ENCODE measurements at places on chromosomes 1 and 21.

- peak; percentile 62 for DNase-seq
These were observed 1.1 kb downstream of the HUNK start for GRCh38 chr21:31873696-31874599.

- DNase-seq = no peak
These were observed 217.8 kb downstream of the DAB1 start for GRCh38 chr1:57206038-57206437.

DNA sequence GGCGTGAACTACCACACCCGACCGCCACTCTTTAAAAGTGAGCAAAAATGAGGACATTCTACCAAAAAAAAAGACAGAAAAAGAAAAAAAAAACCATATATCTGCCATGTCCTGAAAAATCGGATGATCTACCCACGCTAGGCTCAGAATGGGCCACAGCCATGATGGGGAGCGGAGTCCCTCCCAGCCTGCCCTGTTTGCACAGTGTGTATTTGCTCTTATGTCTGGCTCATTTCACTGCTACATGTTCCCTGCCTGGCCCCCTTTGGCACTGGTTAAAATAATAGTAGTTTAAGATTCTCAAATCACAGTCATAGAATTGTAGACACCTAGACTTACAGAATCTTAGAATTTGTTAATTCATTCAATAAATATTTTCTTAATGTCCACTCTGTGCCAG lies 121.9 kb downstream of the PTPRU start:
- DNase-seq = no peak

DNA sequence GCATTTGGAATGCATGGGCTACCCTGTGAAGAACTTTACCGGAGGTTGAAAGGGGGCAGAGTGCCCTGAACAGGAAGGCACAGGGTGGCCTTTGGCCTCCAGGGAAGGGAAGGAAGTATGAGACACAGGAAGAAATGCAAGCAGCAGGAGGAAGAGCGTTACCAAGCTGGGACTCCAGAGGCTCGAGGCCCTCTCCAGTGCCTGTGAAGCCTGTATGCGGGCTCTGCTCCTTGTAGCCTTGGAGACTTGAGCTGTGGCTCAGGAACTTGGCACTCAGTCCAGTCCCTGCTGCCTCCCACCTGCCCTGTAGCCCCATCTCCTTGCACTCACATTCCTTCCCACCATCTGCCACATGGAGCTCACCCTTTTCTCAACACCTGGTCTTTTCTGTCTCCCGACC lies 33.5 kb upstream of the RNF19B start:
- no peak for DNase-seq

DNA sequence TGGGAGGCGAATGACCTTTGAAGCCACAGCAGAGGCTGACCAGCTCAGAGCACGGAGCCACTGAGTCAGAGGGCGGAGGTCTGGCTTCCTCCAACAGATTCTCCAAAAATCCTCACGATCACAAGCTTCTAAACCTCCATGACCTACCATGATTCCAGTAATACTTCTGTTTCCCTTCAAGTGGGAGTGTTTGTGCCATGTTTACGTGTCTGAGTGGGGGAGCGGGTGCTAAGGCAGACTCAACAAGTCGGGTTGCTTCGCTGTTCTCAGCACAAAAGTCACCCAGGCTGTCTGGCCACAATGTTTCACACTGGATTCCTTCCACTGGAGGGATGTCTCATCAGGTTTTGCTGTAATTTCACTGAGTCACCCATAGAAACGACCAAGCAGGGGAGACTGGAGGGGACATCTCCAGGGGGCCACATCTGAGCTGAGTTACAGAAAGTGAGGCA lies 86.2 kb downstream of the SLC66A1 start:
- no peak for DNase-seq

- no peak for DNase-seq
These were observed 4.8 kb downstream of the COX20 start for GRCh38 chr1:244840219-244840794.

GRCh38 chr1:40593449-40594186 lies 62.2 kb downstream of the ZNF684 start:
- no peak for DNase-seq

DNA sequence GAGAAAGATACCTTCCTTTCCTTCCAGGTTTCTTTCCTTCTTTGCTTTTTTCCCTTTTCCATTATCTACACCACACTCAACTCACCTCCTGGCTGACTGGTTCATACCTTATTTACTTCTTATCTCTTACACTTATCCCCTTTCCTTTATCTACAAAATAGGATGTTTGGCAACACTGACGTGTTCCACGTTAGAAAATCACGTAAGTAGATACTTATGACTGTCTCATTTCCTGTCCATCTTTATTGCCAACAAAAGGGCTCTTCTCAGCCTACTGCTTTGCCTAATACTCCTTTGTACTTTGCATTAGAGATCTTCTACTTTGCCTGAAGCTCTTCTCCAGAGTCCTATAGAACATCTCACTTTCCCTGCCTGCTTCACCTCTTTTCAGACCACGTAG lies 25.1 kb downstream of the SYNJ1 start:
- no peak for DNase-seq

GRCh38 chr1:30123896-30124295 lies 599.5 kb downstream of the MATN1 start:
- no peak for DNase-seq

DNA sequence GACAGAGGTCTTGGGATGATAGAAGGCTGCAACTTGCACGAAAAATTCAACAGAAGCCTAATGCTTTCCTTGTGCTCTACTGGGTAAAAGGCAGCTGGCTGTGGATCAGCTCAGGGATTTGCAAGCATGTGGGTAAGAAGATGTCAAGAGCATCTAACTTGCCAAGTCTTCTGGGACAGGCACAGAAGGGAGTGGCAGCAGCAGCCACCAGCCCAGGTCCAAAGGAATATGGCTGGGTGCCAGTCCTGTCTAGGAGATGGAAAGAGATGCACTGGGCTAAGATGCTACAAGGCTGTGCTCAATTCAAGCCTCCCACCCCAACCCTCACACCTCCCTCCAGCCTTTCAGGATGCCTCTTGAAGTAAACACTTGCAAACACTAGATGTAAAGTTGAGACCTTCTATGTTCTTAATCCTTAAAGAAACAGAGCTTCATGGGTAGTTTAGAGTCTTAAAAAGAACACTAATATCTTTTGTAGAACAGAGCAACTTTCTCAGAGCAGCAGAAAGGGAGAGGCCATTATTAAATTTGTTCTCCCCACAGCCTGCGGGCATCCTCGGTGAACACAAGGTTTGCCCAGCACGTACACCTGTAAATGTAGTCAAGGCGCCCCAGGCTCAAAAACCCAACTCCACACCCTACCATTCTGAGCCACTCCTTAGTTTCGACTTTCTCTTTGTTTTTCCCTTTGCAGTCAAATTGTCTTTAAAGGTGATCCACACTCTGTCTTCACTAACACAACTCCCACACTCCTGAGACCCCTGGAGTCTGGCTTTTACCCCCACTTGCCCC lies 64.6 kb upstream of the BCAR3 start:
- no peak for DNase-seq

GRCh38 chr21:16590641-16591292 lies 861.0 kb downstream of the USP25 start:
- DNase-seq = no peak

- peak; percentile 83 for DNase-seq
These were observed 1.3 kb downstream of the HES3 start for GRCh38 chr1:6245086-6245868.

DNA sequence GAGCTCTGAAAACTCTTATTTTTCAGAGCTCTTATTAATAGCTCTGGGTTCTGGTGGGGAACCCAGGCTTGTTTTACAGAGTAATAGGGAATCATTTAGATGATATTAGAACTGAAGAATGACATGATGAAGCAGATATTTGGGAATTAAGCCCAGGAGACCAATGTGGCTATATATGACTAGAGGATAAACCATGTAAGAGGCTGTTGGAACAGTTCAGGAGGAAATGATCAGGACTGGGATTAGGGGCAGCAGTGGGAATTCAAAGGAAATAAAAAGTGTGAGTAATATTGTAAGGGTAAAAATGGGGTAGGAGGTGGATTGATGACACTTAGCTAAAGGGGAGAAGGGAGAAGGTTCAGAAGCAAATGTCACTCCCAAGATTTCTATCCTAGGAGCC lies 58.6 kb downstream of the GIPC2 start:
- no peak for DNase-seq

DNA sequence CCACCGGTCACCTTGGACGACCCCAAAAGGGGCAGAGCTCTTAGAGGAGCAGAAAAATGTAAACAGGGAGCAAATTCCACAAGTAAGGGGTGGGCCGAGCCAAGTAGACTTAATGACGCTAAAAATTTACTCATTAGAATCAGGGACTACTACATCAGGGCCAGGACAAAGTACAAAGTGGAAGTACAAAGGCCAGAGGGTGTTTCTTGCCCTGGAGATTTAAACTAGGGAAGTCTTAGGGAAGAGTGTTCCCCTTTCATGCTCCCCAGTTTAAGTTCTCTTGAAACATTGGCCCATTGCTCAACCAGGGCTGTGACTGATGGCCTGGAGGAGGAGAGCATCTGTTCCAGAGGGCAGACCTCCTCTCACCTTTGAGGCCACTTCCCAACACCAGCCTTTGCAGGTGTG lies 48.6 kb downstream of the BACH1 start:
- no peak for DNase-seq

- DNase-seq = no peak
These were observed 12.5 kb downstream of the NUP210L start for GRCh38 chr1:154142358-154142757.

DNA sequence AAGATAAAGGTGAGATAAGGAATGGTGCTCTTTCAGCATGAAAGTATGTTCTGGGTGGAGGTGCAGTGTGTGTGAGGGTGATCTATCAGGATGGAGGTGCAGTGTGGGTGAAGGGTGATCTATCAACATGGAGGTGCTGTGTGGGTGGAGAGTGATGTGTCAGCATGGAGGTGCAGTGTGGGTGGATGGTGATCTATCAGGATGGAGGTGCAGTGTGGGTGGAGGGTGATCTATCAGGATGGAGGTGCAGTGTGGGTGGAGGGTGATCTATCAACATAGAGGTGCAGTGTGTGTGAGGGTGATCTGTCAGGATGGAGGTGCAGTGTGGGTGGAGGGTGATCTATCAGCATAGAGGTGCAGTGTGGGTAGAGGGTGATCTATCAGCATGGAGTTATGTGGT lies 12.3 kb upstream of the MAP10 start:
- DNase-seq = no peak

- DNase-seq = peak; percentile 84
These were observed 359 bp upstream of the RNU11 start for GRCh38 chr1:28648008-28648473.

- no peak for DNase-seq
These were observed 11.6 kb upstream of the MRPS14 start for GRCh38 chr1:175034775-175035174.

DNA sequence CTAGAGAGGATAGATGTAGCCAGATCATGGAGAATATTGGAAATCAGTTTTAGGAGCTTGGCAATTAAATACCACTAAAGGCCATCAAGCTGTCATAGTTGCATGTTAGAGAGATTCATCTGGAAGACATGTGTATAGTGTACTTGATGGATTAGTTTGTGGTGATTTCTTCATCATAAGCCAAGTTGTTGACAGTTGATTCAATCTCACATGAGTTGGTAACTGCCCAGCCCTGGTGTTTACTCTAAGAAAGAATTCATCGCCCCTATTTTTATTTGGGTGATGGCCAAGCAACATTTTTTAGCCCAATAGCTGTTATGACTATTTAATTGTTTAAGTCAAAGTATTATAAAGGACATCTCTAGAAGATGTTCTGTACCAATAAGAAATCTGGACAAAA lies 737.6 kb downstream of the PLA2G4A start:
- DNase-seq = no peak

- DNase-seq = no peak
These were observed 12.3 kb downstream of the SLC44A3 start for GRCh38 chr1:94832446-94832845.

- DNase-seq = no peak
These were observed 144.5 kb upstream of the L1TD1 start for GRCh38 chr1:62050165-62050564.

DNA sequence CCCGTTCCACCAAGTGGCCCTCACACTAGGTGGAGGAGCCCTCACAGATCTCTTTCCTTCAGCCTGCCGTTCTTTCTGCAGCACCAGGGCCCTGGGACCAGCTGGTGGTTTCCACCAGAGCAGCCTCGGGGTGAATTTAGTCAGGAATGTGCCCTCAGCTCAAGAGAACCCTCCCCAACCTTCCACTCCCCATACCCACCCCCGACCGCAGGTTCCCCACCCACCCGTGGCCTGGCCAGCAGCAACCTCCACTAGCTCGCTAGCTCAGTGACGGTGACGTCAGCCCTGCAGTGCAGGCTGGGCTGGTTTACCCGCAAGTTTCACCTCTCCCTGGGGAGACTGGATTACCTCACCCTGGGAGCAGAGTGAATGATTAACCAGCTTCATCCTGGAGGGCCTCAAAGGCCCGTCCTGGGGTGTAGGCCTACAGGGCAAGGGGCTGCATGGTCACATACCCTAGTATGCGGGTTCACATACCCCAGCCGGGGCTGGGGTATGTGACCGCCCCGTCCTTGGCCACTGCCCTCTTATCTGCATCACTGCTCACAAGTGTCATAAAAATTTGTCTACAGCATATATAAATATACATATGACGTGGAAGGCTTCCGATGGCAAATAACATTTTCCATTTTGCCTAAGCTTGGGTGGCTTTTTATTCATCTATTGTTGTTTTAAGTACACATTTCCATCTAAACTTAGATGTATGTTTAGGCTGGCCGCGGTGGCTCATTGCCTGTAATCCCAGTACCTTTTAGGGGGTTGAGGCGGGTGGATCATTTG lies 24.5 kb downstream of the ELF3 start:
- DNase-seq = no peak

DNA sequence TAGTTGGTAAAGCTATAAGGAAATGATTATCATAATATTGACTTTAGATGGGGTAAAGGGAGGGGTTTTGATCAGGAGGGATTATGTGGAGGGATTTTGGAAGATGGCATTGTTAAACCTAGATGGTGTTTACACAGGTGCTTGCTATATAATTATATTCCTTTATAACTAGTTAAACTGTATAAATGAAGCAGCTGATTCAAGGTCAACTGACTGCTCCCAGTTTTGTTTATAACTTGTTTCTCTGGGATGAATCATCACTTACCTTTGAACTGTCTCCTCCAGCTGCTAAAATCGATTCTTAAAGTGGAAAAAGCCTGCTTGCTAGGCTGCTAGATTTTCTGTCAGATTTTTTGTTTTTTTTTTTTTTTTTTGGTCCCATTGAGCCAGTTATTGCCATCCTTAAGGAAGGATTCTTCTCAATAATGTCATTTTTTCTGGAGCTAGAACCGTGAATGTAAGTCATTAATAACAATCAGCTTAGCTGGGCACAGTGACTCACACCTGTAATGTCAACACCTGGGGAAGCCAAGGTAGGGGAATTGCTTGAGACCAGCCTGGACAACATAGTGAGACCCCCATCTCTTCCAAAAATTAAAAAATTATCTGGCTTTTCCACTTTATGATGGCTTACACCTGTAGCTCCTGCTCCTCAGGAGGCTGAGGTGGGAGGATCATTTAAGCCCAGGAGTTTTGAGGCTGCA lies 153.2 kb downstream of the PIK3R3 start:
- DNase-seq = no peak

Data from stimulated activated CD4-positive, alpha-beta T cell treated with anti-CD3 and anti-CD28 coated beads, Interleukin-4, amount 100 ng/mL, for 1 hour (primary cell).